ENCODE measurements at places on chromosomes 12 and 14.

DNA sequence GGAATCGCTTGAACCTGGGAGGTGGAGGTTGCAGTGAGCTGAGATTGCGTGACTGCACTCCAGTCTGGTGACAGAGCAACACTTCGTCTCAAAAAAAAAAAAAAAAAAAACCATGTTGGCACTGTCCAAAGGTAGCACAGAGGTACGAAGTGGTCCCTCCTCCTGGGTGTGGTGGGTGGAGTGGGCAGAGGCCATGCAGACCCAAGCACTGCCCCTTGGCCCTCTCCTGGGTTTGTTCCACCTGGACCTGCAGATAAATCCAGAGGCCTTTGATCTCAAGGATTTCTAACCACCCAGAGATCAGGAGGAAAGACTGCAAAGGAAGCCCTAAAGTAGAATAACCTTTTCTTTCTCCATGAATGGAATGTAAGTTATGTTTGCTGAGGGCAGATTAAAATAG lies 8.7 kb upstream of the GALNT6 start:
- no peak for DNase-seq

- DNase-seq = no peak
These were observed 218.4 kb downstream of the ZFP36L1 start for GRCh38 chr14:68574461-68574860.

GRCh38 chr14:76421662-76422061 lies 45.7 kb downstream of the ESRRB start:
- DNase-seq = no peak

DNA sequence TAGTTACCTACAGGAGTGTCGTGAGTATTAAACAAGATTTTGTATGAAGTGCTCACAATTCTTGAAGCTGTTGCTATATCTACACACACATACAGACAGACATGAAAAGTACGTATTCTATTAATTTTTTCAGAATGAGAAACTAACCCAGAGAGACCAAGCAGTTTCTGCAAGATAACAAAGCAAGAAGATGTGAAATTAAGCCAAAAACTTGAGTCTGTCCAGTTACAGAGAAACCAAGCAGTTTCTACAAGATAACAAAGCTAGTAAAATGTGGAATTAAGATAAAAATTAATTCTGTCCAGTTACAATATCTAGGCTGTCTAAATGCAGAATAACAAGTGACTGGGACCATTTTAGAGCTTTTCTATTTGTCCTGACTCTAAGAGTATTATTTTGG lies 132.4 kb downstream of the ALG10B start:
- no peak for DNase-seq

DNA sequence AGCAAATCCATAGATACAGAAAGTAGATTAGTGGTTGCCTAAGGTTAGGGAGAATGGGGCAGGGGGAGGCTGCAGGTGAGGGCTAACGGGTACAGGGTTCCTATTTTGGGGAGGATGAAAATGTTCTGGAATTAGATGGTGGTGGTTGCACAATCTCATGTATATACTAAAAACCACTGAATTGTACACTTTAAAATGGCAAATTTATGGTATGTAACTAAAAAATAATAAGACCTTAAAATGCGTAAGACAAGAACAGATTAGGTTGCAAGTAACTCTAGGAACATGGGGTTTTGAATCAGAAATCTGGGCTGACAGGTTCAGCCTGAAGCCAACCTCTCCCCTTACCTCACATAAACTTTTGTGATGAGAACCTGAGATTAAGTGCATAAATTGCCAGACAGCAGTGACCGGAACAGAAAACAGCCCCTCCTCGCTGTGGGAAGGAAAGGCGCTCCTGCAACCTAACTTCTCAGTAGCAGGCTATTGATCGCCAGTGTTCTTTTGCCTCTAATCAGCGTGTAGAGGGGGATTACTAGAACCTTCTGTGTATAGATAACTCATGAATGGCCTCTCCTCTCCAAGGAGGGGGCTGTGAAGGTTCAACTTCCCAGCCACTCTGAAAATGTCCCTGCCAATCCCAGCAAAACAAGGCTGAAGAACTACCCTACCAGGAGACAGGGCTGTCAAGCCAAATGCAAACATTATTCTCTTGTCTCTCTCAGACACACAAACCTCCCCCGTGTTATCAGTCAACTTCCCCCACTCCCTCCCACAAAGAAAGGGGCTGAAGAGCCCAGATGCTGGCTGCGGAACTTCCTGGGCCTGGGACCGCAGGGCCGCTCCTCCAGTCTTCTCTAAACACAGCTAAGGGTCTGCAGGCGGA lies 1.9 kb downstream of the SSH1 start:
- no peak for DNase-seq
